ENCODE measurements at places on chromosomes 4 and X.

DNA sequence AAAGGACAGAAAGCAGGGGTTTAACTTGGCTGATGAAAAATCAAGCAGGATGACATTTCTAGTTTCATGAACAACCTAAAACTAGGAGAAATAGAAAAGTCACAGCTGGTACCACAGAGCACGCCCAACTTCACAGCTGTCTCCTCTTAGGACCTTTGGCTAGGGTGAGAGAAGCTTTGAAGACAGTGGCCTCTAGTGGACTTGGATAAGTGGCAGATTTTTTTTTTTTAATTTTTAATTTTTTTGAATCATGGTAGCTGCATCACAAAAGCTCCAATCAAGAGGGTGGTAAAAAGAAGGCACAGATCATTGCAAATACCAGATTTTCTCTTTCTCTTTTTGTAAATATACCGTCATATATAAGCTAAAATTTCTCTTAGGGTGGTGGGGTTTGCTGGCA, 20.2 kb upstream of the MAP3K15 start:
- no peak for DNase-seq
- no peaks in the 10 kb centered on the region for H3K4me1 ChIP-seq
- no peak overlapping the region for H3K4me3 ChIP-seq
- H3K27ac ChIP-seq, result no peak overlapping the region

GRCh38 chr4:107966903-107967302, 22.8 kb upstream of the HADH start:
- H3K27ac ChIP-seq, result no peak overlapping the region
- no peaks in the 10 kb centered on the region for H3K36me3 ChIP-seq
- DNase-seq, result no peak
- H3K4me3 ChIP-seq, result no peak overlapping the region

DNA sequence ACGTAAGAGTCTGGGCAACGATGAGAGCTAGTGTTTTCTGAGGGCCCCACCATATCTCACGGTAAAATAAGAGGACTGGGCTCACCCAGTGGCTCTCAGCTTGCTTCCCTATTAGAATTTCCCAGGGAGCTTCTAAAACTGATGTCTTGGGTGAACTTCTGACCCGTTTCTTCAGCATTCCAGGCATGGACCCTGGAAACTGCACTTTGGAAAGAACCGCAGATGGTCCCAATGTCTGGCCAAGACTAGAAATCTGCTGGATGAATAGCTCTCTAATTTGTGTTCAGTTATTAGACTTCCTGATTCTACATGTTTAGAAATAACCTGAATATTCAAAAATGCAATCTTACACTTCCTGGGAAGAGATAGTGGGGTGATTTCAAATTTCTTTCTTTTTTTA, 127.8 kb downstream of the ANOS1 start:
- H3K27ac ChIP-seq, result no peak overlapping the region
- no peaks in the 10 kb centered on the region for H3K27me3 ChIP-seq
- DNase-seq, result no peak
- no peak overlapping the region for H3K4me3 ChIP-seq

DNA sequence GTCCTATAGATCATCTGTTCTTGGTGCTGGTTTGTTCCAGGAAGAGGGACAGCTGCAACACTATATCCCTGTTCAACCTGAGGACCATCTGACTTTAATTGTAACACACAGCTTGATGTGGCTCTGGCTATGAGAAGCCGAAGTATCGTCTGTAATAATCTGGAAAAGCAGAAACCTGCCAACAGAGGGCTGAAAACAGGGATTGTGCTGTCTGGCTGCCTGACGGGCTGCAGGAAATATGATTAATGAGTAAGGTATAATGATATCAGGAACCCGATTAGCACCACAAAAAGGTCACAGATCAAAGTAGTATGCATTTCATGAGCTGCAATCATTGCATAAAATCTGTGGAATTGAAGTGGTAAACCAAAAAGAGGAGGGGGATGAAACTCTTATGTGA, 170.4 kb upstream of the MAB21L2 start:
- no peaks in the 10 kb centered on the region for H3K4me1 ChIP-seq
- H3K27me3 ChIP-seq, result no peaks in the 10 kb centered on the region
- no peak overlapping the region for H3K4me3 ChIP-seq
- DNase-seq, result no peak

- H3K4me3 ChIP-seq, result no peak overlapping the region
- peaks cover 3% of the 10 kb centered on the region for H3K27me3 ChIP-seq
- DNase-seq, result no peak
- no peak overlapping the region for H3K27ac ChIP-seq
- H3K36me3 ChIP-seq, result no peaks in the 10 kb centered on the region
- no peaks in the 10 kb centered on the region for H3K4me1 ChIP-seq
These were observed 121.7 kb upstream of the HAND2 start for GRCh38 chr4:173651651-173652282.

- H3K27ac ChIP-seq, result no peak overlapping the region
- no peak overlapping the region for H3K4me3 ChIP-seq
- no peaks in the 10 kb centered on the region for H3K27me3 ChIP-seq
These were observed 15.8 kb upstream of the RBMX start for GRCh38 chrX:136896121-136896914.

DNA sequence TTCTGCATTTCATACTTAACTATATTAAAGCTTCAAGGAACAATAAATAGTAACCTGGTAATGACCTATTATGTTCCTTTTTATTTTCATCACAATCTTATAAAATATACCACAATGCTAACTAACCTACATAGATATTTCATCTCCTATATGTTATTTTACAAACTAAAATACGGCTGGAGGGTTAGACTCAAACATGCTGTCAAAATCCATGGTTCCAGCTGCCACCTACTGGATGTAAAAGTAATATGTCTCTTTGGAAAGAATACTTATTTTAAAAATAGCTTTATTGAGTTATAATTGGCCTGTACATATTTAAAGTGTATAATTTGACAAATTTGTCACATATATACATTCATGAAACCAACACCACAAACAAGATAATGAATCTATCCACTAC, 15.0 kb downstream of the RGN start:
- no peak overlapping the region for H3K27ac ChIP-seq
- H3K27me3 ChIP-seq, result no peaks in the 10 kb centered on the region
- H3K36me3 ChIP-seq, result no peaks in the 10 kb centered on the region
- peak; percentile 21 for DNase-seq

DNA sequence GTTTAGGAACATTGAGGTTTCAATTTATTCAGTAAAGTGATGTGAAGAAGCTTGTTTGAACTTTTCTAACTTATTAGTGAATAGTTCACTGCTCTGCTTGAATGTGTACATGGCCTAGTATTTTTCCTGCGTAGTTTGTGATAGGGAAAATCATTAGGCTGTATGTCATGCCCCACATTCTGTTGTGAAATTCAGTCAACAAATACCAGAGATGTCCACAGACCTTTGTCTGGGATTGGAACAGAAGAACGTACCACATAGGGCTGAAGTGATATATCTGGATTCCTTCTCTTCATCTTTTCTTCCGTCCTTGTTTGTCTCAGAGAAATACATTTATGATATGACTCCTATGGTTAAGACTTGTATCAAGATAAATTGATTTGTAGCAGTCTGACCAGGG, 88.8 kb upstream of the PLS3 start:
- H3K4me1 ChIP-seq, result no peaks in the 10 kb centered on the region
- no peak overlapping the region for H3K4me3 ChIP-seq
- no peaks in the 10 kb centered on the region for H3K27me3 ChIP-seq

DNA sequence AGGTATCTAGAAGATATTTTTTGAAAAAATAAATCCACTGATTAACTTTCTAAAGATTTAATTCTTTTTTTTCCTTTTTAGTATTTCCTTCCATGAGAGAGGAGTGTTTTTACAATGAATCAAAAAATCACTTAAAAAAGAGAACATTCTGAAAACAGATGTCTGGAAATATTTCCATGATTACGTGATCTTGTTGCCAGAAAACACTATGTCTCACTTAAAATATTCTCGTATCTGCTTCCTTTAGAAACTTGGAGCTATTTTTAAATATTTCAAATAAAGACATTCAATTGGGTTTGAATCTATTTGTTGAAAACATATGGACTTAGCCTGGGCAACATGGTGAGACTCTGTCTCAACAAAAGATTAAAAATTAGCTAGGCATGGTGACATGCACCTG, 232.8 kb upstream of the RASGEF1B start:
- H3K27ac ChIP-seq, result no peak overlapping the region
- H3K4me3 ChIP-seq, result no peak overlapping the region
- no peaks in the 10 kb centered on the region for H3K36me3 ChIP-seq

DNA sequence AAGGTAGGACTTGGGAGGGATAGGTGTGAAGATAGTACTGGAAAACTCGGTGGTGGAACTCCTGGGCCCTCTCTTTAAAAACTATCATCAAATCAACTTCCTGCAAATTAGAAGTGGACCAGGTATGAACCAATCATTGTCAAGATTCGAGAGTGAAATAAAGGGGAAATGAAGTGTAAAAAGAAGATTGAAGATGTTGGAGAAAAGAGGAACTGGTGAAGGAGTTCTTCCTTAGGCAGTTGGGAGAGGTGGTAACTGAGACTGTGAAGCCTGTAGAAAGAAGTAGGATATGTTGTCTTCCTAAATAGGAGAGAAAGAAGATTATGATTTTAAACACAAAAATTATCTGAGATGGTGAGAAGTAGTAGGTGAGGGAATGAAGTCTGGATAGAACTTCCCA, 212.2 kb downstream of the PPP1R2C start:
- H3K4me3 ChIP-seq, result no peak overlapping the region
- no peak overlapping the region for H3K27ac ChIP-seq
- H3K4me1 ChIP-seq, result peaks cover 6% of the 10 kb centered on the region
- no peaks in the 10 kb centered on the region for H3K36me3 ChIP-seq
- DNase-seq, result no peak

DNA sequence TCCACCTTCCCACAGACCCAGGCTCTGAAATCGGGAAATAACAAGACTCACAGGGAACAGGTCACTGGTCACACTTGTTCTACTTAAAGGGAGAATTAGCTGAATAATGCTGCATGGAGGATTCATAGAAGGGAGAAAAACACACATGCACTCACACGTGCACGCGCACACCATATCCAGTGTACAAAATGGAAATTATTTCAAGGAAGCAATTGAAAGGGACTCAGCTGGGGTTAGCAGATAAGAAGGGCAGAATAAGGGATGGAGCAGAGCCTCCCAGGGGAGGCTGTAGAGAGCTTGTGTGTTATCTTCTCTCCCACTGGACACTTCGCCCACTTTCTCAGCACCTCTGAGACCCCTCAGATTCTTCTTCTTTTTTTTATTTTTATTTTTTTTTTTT, 10.3 kb downstream of the GABRQ start:
- no peak for DNase-seq
- H3K27me3 ChIP-seq, result no peaks in the 10 kb centered on the region
- H3K4me3 ChIP-seq, result no peak overlapping the region
- H3K36me3 ChIP-seq, result no peaks in the 10 kb centered on the region
- no peak overlapping the region for H3K27ac ChIP-seq

DNA sequence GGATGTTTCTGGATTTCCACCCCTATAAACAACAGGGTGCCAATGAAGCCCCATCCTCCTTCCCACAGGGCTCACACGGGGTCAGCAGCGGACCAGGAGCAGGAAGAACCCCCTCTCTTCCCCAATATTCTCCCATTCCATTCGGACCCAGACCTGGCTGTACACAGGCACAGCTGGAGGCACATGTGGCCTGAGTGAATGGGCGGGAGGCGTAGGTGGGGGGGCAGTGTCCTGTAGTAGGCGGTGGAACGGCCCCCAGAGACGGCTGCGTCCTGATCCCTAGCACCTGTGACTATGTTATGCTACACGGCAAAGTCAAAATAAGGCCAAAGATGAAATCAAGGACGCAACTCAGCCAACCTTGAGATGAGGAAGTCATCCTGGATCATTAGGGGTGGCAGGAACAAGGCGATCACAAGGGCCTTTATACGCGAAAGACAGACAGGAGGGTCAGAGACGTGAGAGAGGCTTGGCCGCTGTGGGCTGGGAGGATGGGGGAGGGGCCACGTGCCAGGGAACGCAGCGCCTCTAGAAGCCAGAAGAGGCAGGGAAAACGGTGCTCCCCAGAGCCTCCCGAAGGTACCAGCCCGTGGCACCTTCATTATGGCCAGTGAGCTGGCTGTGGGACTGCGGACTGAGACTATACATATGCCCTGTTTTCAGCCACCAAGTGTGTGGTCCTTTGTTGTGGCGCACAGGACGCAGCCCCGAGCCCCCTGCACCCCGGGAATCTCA, 75.6 kb downstream of the WFS1 start:
- peaks cover 8% of the 10 kb centered on the region for H3K27me3 ChIP-seq
- no peak overlapping the region for H3K4me3 ChIP-seq
- no peak for DNase-seq
- no peaks in the 10 kb centered on the region for H3K4me1 ChIP-seq
- no peak overlapping the region for H3K27ac ChIP-seq

Measured in activated naive CD4-positive, alpha-beta T cell treated with anti-CD3 and anti-CD28 coated beads for 36 hours (primary cell).